Left ventricle myocardium superior (tissue), 1 donor: ENCODE measurements at places on chromosomes 1 and 21.

DNA sequence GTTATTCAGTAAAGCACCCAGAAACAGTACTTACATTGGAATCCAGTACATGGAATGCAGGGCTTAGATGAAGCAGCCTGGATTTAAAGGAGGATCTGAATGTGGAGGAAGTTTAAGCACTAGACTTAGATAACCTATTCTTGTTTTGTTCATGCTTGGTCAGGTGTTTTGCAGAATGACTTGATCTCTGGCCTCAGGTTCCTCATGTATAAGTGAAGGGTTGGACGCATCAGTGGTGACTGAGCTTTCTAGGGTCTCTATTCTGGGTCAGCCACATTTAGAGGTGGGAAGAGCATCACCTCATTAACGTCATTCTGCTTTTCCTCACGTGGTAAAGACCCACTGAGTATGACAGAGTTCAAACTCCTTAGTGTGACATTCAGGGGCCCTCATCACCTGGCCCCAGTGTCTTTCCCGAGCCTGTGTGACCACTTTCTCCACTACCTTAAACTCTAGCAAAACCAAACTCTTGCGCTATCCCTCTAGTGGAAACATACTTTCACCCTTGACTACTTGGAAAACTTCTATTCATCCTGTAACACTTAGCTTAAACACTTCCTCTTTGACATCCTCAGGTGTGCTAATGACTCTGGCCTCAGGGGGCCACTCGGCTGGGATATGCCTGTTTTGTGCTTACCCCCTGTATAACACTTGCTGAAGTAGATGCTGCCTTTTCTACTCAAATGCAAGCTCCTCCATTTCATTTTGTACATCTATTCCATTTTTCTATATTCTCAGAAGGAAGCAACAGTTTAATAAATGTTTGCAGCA, 871 bp upstream of the ERICH3 start:
- DNase-seq, result no peak

GRCh38 chr1:66704177-66704875, 47.9 kb upstream of the DYNLT5 start:
- no peak for DNase-seq

DNA sequence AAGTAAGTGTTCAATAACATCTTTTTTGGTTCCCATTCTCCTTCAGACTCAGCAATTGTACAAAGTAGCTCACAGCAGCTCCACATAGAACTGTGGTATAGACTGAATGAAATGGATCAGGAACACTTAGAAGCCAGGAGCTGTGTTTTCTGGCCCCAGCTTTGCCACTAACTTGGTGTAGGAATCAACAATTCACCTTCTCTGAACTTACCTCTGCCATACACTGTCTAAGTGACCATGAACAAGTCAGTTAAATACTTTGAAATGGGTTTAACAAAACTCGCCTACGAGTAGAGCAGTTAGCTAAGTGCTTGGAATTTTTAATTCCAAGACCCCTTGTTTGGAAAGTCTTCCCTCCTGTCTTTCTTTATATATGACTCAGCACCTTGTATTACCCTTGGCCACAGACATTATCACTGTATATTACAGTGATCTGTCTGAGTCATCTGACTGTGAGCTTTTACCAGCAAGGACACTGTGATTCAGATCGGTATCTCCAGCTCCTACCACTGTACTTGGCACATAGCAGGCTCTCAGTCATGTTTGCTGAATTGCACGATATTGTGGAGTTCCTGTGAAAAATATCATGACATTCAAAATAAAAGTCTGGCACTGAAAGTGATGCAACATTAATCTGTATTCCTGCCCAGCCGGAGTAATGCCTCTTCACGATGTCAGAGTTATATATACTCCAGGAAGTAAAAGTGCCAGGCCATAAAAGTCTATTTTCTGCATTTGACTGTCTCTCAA, 101.7 kb upstream of the BEND5 start:
- no peak for DNase-seq

GRCh38 chr1:230915078-230915477, 46.8 kb upstream of the C1orf198 start:
- no peak for DNase-seq
